Activated naive CD8-positive, alpha-beta T cell treated with anti-CD3 and anti-CD28 coated beads, Interleukin-2, amount 50 U/mL, for 24 hours (primary cell): ENCODE measurements at places on chromosomes 11 and 22.

DNA sequence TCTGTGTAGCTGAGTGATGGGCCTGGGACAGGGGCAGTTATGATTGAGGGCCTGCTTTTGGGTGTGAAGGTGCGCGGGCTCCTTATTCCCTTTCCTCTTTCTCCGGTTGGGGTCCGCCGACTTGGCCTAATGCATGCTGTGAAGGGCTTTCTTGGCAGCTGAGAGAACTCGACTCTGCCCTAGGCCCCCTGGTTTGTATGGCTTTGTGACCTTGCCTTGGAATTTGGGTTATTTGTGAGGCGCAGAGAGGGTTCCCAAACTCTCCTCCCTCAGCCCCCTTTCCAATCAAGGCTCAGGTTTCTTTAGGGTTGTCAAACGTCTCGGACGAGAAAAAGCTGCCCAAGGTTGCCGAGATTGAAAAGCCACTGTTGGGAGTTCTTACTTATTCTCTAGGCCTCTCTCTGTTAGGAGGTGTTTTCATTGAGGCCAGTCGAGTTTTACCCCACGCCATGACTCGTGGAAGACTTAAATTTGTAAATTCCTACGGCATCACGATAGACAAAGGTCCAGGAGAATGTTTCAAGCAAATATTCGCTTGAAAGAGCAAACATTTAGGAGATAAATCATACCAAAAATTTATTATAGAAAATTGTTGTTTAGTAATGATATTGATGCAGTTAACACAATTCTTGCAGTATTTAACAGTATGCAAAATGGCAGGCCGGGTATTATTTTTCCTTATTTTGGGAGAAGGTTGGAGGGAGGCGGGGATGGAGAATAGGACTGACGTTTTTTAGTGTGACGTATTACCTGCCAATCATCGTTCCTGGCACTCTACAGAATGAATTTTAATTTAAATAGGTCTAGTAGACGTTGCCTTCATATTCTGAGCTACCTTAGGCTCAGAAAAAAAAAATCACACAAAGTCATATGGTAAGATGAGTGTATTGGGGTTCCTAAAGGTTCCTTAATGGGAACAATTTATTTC, 689 bp downstream of the PDHX start:
- peaks cover 33% of the 10 kb centered on the region for H3K4me1 ChIP-seq

DNA sequence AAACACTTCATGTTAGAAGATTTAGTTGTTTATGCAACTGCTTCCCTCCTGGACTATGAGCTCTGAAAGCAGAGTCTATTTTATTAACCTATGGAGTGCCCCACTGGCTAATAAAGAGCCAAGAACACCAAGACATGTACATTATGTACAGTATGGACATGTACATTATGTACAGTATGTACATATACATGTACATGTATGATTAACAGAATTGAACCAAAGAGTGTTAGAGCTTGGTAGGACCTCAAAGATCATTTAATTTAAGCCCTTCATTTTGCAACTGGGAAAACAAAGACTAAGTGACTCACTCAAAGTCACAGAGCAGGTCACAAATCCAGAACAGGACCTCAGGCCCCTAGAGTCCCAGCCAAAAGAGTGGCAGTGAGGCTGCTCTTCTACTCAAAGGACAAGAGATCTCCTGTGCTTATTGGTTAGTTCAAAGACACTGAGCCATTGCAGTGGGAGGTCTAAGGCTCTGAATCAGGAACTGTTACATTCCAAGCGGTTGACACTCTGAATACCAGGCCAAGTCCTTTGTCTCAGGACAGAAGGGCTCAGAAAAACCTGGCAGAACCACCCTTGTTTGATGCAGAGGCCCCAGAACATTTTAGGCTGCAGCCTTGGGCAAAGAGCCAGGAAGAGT, 103.8 kb downstream of the FAM168A start:
- H3K36me3 ChIP-seq, result peaks cover 4% of the 10 kb centered on the region
- no peak overlapping the region for H3K27ac ChIP-seq
- peaks cover 3% of the 10 kb centered on the region for H3K4me1 ChIP-seq

GRCh38 chr22:21043860-21044535, 1.7 kb upstream of the LRRC74B start:
- H3K4me1 ChIP-seq, result peaks cover 26% of the 10 kb centered on the region
- H3K4me3 ChIP-seq, result no peak overlapping the region
- H3K27ac ChIP-seq, result no peak overlapping the region
- peaks cover 24% of the 10 kb centered on the region for H3K27me3 ChIP-seq
- H3K36me3 ChIP-seq, result no peaks in the 10 kb centered on the region

DNA sequence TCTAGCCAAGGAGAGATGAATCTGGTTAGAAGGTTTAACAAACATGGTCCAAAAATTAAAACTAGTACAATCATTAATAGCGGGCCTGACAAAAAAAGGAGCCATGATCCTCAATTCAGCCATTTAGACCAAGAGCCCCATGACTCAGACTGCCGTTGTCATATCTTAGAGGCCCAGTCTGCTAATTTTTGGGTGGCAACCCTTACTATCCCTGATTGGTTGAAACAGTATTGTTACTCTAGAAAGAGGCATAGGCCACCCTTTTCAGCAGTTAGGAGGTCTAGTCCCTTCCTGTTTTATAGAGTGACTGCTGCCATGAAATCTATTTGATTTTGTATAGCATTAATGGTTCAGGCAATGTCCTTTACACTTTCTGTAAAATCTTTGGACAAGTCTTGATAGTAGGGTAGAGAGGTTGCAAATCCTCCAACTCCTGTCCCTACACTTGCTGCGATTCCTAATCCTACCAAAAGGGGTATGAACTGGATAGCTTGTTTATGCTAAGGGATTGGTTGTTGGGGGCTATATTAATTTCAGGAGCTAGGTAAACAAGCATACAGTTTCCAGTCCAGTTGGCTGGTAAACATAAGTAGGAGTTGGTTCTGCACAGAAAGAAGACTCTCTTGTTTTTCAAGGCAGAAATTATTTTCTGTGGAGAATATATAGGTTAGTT, 1056.3 kb upstream of the CNTN5 start:
- H3K4me1 ChIP-seq, result no peaks in the 10 kb centered on the region
- no peaks in the 10 kb centered on the region for H3K27me3 ChIP-seq
- H3K36me3 ChIP-seq, result no peaks in the 10 kb centered on the region
- no peak overlapping the region for H3K4me3 ChIP-seq
- no peak for DNase-seq

DNA sequence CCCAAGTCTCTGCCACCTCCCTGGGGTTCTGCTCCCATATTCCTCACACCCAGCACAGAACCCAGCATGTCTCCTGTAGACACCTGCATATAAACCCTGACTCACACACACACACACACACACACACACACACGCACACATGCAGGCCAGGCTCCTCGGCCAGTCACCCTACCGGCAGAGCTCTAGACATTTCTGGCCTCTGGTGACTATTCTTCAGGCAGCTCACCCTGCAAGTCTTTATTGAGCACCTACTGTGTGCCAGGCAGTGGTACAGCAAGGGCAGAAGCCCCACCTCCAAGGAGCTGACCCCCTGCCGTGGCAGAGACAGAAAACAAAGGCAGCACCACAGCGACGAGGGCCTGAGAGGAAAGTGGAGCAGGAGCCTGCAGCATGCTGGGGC, 50.3 kb downstream of the CDKN1C start:
- no peak for DNase-seq
- H3K36me3 ChIP-seq, result no peaks in the 10 kb centered on the region
- H3K27me3 ChIP-seq, result no peaks in the 10 kb centered on the region
- no peaks in the 10 kb centered on the region for H3K4me1 ChIP-seq
- H3K27ac ChIP-seq, result no peak overlapping the region

DNA sequence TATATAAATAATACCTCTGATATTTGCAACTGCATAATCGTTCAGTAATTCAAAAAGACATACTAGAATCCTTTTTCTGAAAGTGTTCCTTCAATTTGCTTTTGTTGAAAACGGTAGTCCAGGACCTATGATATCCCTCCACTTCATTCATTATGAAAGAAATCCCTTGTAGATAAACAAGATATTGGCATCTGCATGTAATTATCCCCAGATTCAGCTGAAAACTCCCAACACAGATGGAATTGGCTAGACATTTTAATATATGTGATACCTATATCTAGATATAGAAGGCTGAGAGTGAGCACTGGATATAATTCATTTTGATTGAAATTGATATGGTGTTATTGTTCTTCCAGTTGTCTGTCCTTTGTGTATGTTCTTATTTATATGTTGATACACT, 109.4 kb downstream of the MSANTD4 start:
- H3K27me3 ChIP-seq, result peaks cover 1% of the 10 kb centered on the region
- H3K4me3 ChIP-seq, result no peak overlapping the region
- H3K27ac ChIP-seq, result no peak overlapping the region

DNA sequence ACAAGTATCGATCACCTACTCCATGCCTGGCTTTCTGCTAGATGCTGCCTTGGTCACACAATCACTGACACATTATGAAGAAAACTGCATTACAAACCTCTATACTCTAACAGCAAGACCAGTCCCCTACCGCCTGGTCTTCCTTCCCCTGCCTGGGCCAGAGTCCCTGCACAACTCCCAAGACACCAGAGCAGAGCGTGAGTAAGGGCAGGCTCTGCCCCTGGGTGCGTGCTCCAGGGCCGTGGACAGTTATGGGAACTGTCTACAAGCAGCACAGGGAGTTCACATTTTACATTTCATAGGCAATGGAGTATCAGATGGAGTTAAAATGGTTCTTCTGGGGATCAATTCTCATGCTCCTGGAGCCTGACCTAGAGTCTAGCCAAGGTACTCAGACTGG, 6.5 kb downstream of the FZD4 start:
- no peak overlapping the region for H3K27ac ChIP-seq
- no peaks in the 10 kb centered on the region for H3K36me3 ChIP-seq
- H3K4me3 ChIP-seq, result no peak overlapping the region

GRCh38 chr11:104163100-104164027, 583 bp downstream of the PDGFD start:
- DNase-seq, result no peak
- peak overlapping the region; percentile 74 for H3K4me3 ChIP-seq
- peaks cover 33% of the 10 kb centered on the region for H3K27me3 ChIP-seq
- peak overlapping the region; percentile 37 for H3K27ac ChIP-seq

DNA sequence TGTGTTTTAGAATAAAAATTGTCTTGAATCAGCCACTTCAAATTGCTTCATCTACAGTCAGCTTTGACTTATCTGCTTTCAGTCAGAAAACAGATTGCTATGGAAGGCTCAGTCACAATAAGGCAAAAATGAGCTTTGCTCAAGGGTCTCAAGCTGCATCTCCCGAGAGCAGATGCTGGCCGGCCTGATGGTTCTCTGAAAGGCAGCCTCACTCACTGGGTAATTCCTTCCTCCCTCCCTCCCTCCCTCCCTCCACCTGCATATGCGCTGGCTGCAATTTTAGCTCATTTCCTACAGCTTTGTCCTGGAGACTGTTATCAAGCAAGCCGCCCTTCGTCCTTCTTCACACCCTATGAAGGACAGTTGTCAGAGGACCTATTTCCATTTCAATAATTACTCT, 1.6 kb upstream of the IZUMO1R start:
- no peak overlapping the region for H3K27ac ChIP-seq
- DNase-seq, result no peak
- no peaks in the 10 kb centered on the region for H3K4me1 ChIP-seq

- H3K27me3 ChIP-seq, result no peaks in the 10 kb centered on the region
- H3K4me3 ChIP-seq, result no peak overlapping the region
- DNase-seq, result no peak
- H3K36me3 ChIP-seq, result peaks cover 8% of the 10 kb centered on the region
Observed at GRCh38 chr11:7547687-7548086, 33.9 kb downstream of the PPFIBP2 start.

DNA sequence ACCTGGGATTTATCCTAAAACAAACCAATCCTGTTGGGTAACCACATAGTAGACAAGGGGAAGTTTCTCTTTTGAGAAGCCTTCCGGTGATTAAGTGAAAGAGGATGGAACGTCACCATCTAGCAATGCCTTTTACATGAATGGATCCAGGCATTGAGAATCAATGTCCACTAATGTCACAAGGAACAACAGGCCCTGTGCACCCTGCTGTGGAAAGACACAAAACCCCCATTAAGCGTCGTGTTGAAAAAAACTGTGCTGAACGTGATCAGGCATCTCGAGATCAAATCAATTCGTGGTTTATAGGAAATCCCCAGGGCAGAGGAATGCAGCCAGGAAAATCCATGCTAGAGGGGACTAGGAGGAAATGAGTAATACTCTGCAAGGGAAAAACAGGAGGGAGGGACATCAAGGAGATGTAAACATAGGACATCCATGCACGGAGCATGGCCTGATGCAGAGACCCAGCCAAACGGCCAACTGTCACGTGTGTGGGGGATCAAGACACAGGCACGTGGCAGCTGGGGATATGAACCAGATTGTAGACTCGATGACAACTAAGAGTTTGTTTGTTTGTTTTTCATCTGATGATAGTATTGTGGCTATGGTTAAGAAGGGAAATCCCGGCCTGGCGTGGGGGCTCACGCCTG, 38.6 kb upstream of the CARS1 start:
- H3K27ac ChIP-seq, result no peak overlapping the region
- peaks cover 3% of the 10 kb centered on the region for H3K36me3 ChIP-seq
- H3K4me1 ChIP-seq, result peaks cover 10% of the 10 kb centered on the region
- DNase-seq, result no peak

DNA sequence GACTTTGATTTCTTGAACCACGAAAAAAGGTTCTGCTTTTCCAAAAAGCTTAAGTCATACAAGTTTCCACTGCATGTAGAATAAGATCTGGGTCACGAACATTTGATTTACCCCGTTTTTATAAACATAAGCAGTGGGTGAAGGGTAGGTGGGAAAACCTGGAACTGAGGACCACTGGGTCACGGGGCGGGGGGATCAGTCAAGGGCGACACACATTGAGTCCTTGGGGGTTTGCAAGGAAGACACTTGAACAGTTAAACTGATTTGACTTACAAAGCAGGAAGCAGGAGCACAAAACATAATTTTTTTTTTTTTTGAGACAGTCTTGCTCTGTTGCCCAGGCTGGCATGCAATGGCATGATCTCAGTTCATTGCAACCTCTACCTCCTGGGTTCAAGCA, 10.9 kb downstream of the FADS3 start:
- H3K4me3 ChIP-seq, result peak overlapping the region; percentile 42
- H3K4me1 ChIP-seq, result peaks cover 7% of the 10 kb centered on the region
- no peaks in the 10 kb centered on the region for H3K36me3 ChIP-seq

- no peak overlapping the region for H3K4me3 ChIP-seq
- DNase-seq, result no peak
- peaks cover 36% of the 10 kb centered on the region for H3K27me3 ChIP-seq
- no peak overlapping the region for H3K27ac ChIP-seq
- H3K4me1 ChIP-seq, result peaks cover 9% of the 10 kb centered on the region
Observed at GRCh38 chr11:9008011-9008550, 4.3 kb upstream of the NRIP3 start.

DNA sequence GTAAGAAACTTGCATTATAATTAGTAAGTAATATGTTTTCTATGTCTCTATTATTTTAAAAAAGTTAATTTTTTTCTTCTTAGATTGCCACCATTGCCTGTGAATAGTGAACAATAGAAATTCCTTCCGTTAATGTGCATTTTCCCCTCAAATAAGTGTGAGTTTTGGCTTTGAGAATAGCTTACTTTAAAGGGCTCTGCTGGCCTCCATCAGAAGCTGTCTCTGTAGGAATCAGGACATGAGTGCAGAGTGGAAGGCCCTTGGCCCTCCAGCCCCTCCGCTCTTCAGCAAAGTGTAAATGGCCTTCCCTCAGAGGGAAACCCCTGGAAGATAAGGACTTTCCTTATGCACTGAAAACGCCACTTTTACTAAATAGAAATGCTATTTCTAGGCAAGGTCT, 24.1 kb upstream of the ADORA2A start:
- H3K27ac ChIP-seq, result peak overlapping the region; percentile 56
- no peaks in the 10 kb centered on the region for H3K27me3 ChIP-seq
- no peak overlapping the region for H3K4me3 ChIP-seq
- H3K4me1 ChIP-seq, result peaks cover 60% of the 10 kb centered on the region

GRCh38 chr11:114511538-114511937, 48.1 kb downstream of the NXPE1 start:
- no peaks in the 10 kb centered on the region for H3K36me3 ChIP-seq
- no peak overlapping the region for H3K27ac ChIP-seq
- H3K4me1 ChIP-seq, result no peaks in the 10 kb centered on the region
- no peak for DNase-seq
- peaks cover 2% of the 10 kb centered on the region for H3K27me3 ChIP-seq
